ENCODE measurements at places on chromosomes 3 and 15.
A peak's percentile ranks its signal among the peaks of the same experiment; 100 is the strongest.

GRCh38 chr3:48065035-48065434 lies 48.8 kb upstream of the MAP4 start:
- H3K27ac ChIP-seq = no peak overlapping the region
- DNase-seq = no peak
- H3K4me1 ChIP-seq = no peaks in the 10 kb centered on the region
- H3K27me3 ChIP-seq = no peaks in the 10 kb centered on the region
- H3K4me3 ChIP-seq = no peak overlapping the region
- H3K36me3 ChIP-seq = peaks cover 2% of the 10 kb centered on the region

DNA sequence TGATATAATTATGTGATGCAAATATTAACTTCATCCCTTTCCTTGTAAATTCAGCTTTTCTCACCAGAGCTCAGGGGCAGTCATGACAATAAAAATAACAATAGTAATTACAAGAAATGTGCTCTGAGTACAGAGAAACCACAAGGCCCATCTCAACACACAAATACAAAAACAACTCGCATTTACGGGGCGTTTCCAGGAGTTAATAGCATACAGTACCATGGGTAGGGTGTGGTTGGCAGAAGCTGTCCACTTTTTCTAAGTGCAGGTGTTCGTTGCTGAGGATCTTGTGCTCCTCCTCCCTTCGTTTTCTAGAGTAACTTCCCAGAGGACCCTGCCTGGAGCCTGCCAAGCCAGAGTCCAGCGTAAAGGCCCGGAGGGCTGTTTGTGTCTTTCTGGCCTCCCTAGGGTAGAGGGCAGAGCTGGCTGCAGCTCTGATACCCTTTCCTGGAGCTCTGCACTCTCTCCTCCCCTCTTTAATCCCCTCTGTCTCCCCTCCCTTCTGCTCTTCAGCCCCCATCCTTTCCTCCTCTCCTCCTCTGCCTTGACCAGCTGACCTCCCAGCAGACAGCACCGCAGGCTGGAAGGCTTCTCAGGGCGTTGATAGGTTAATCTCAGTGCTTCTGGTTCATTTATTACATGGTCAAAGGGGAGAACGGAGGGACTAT lies 11.4 kb downstream of the SEMA3G start:
- H3K27me3 ChIP-seq = no peaks in the 10 kb centered on the region
- DNase-seq = no peak
- H3K27ac ChIP-seq = no peak overlapping the region
- H3K36me3 ChIP-seq = no peaks in the 10 kb centered on the region
- no peaks in the 10 kb centered on the region for H3K4me1 ChIP-seq

DNA sequence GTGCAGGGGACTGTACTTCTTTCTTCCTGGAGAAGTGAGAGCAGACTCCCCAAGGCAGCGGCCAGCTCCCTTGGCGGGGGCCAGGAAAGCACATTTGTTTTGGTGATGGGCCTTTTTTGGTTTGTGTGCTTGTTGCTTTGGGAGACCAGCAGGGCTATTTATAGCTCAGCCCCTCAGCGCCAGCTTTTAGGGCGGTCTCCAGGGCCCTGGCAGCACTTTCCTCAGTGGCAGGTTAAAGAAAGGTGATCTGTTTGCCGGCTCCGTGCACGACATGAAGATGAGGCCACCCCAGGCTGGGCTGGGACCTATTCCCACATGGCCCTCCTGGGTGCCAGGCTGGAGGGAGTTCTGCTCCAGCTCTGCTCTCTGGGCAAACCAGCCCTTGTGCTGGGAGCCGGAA lies 21.8 kb downstream of the SLC6A11 start:
- no peaks in the 10 kb centered on the region for H3K27me3 ChIP-seq
- no peak overlapping the region for H3K4me3 ChIP-seq
- no peaks in the 10 kb centered on the region for H3K4me1 ChIP-seq
- H3K36me3 ChIP-seq = no peaks in the 10 kb centered on the region
- no peak for DNase-seq

DNA sequence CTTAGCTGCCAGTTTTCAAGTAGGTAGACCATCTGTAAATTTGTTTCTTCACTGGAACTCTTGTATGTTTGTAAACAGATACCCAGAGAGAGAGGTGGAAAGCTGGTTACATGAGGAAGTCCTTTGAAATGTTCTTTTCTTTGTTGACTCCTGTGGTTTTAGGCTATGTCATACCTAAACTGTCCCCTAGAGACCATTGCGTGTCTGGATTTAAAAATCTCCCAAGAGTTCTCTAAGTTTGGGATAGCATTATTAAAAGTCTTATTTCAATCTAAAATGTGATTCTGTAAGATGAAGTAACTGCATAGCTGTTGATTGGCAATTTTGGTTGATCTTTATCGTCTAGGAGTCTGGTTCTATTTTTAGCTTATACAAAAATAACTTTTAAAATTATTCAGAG lies 127.2 kb downstream of the GHSR start:
- H3K36me3 ChIP-seq = peaks cover 30% of the 10 kb centered on the region
- no peak overlapping the region for H3K4me3 ChIP-seq
- H3K27ac ChIP-seq = no peak overlapping the region
- H3K27me3 ChIP-seq = no peaks in the 10 kb centered on the region

GRCh38 chr3:98906230-98906629 lies 4.7 kb upstream of the DCBLD2 start:
- no peak overlapping the region for H3K4me3 ChIP-seq
- H3K27me3 ChIP-seq = no peaks in the 10 kb centered on the region
- DNase-seq = no peak

DNA sequence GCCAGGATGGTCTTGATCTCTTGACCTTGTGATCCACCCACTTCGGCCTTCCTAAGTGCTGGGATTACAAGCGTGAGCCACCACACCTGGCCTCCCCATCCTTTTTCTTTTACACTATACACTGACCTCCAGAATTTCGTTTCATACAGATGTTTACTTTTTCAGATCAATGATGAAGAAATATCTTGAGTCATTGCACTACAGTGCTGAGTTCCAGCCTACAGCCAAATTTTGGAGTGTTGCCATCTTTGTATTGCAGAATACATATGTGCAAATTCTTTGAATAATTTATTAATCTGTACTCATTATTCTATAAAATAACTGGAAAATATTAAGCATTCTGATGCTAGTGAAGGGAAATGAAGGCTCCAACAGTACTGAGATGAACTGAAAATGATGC lies 12.5 kb downstream of the ZPLD1 start:
- no peaks in the 10 kb centered on the region for H3K27me3 ChIP-seq
- no peaks in the 10 kb centered on the region for H3K4me1 ChIP-seq
- H3K27ac ChIP-seq = no peak overlapping the region
- DNase-seq = no peak
- H3K4me3 ChIP-seq = no peak overlapping the region

- no peak overlapping the region for H3K4me3 ChIP-seq
- no peak overlapping the region for H3K27ac ChIP-seq
- no peaks in the 10 kb centered on the region for H3K27me3 ChIP-seq
- H3K4me1 ChIP-seq = peaks cover 3% of the 10 kb centered on the region
Measured at GRCh38 chr3:23601091-23601822, 204.5 kb upstream of the UBE2E1 start.

- H3K36me3 ChIP-seq = peaks cover 12% of the 10 kb centered on the region
- peak; percentile 52 for DNase-seq
- no peaks in the 10 kb centered on the region for H3K27me3 ChIP-seq
- peaks cover 3% of the 10 kb centered on the region for H3K4me1 ChIP-seq
- peak within 1 kb of the TSS; percentile 85 for H3K27ac ChIP-seq
Measured at GRCh38 chr3:133661454-133662277, at the start of gene TOPBP1. Gene TOPBP1, minus strand, starts transcription at chr3:133661941. Its CDS starts 814 bp downstream, at chr3:133661127.

GRCh38 chr3:194661946-194662345 lies 10.0 kb downstream of the LSG1 start:
- H3K4me1 ChIP-seq = no peaks in the 10 kb centered on the region
- no peak for DNase-seq
- H3K4me3 ChIP-seq = no peak overlapping the region
- no peak overlapping the region for H3K27ac ChIP-seq

DNA sequence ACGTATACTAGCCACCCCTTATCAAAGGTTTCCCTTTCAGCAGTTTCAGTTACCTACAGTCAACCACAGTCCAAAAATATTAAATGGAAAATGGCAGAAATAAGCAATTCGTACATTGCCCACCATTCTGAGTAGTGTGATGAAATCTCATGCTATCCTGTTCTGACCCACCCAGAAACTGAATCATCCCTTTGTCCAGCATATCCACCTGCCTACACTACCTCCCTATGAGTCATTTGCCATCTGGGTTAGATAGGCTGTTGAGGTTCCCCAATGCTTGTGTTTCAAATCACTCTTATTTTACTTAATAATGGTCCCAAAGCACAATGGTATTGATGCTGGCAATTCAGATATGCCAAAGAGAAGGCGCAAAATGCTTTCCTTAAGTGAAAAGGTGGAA lies 15.3 kb upstream of the PHC3 start:
- no peaks in the 10 kb centered on the region for H3K36me3 ChIP-seq
- no peaks in the 10 kb centered on the region for H3K4me1 ChIP-seq
- no peak overlapping the region for H3K27ac ChIP-seq
- DNase-seq = no peak
- H3K4me3 ChIP-seq = no peak overlapping the region

DNA sequence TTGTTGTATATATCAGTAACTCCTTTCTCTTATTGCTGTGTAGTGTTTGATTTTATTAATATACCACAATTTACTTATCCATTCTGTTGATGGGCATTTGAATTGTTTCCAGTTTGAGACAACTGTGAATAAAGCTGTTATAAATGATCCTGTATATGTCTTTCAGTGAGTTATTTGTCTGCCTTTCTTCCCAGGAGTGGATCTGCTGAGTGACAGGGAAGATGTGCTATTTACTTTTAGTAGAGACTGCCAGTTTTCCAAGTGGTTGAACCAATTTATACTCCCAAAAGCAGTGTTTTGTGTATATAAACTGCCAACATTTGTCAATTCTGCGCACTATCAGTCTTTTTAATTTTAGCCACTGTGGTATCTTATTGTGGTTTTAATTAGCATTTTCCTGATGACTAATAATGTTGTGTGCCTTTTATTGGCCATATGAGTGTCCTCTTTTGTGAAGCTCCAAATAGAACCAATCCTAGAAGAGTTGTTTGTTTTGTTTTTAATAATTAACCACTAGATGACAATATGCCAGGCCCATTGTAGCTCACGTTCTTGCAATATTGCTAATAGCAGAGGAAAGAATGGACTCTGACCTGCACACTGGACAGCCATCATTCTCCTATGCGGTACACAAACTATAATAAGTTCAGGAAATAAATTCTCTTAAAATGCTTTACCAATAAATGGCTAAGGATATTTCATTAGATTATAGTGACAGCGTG lies 25.3 kb downstream of the TRANK1 start:
- H3K36me3 ChIP-seq = no peaks in the 10 kb centered on the region
- no peaks in the 10 kb centered on the region for H3K27me3 ChIP-seq
- H3K4me3 ChIP-seq = no peak overlapping the region
- H3K4me1 ChIP-seq = peaks cover 7% of the 10 kb centered on the region

- no peak overlapping the region for H3K27ac ChIP-seq
- H3K4me1 ChIP-seq = no peaks in the 10 kb centered on the region
- no peaks in the 10 kb centered on the region for H3K27me3 ChIP-seq
- no peaks in the 10 kb centered on the region for H3K36me3 ChIP-seq
- DNase-seq = no peak
- H3K4me3 ChIP-seq = no peak overlapping the region
Measured at GRCh38 chr3:162142511-162142910, 645.9 kb downstream of the OTOL1 start.

- H3K4me3 ChIP-seq = no peak overlapping the region
- H3K27ac ChIP-seq = no peak overlapping the region
- no peaks in the 10 kb centered on the region for H3K36me3 ChIP-seq
- no peak for DNase-seq
Measured at GRCh38 chr15:69298354-69298696, 387 bp upstream of the PAQR5 start.

- H3K4me3 ChIP-seq = no peak overlapping the region
- peaks cover 2% of the 10 kb centered on the region for H3K36me3 ChIP-seq
- no peaks in the 10 kb centered on the region for H3K4me1 ChIP-seq
- no peak overlapping the region for H3K27ac ChIP-seq
- H3K27me3 ChIP-seq = no peaks in the 10 kb centered on the region
- DNase-seq = no peak
Measured at GRCh38 chr3:2921452-2921851, 188.7 kb downstream of the IL5RA start.

DNA sequence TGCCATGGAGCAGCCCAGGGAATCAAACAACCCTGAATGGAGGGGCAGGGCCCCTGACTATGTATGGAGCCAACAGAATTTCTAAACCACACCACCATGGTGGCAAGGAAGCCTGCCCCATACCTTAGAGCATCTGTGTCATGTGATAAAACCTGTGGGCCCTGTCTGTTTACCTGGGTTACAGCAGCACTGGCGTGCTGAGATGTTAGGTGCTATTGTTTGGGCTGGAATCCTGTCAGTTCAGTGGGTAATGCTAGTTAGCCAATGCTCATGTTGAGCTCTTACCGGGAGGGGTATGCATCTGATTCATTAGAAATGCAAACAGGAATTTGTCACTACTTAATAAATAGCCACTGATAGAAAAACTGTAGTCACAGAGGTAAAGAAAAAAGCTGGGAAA lies 63.5 kb upstream of the ETV5 start:
- no peak overlapping the region for H3K4me3 ChIP-seq
- H3K27ac ChIP-seq = no peak overlapping the region
- no peaks in the 10 kb centered on the region for H3K27me3 ChIP-seq
- peak; percentile 75 for DNase-seq

DNA sequence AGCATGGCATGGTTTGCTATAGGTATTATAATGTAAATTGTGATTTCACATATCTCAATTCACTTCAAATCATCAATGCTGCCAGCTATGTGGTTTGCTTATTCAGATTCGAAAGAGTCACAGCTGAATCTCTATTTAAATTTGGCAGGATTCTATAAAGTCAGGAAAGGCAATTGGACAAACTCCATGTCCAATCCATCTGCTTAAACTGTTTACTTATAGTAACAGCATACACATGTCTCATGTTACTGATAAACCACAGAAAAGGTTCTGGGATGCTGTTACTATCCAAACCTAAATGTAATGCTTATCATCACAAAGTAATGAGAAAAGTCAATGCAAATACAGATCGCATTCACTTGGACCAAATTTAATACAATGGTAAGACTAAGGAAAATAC lies 229.7 kb downstream of the ISL2 start:
- no peak overlapping the region for H3K4me3 ChIP-seq
- no peak for DNase-seq
- no peak overlapping the region for H3K27ac ChIP-seq
- H3K4me1 ChIP-seq = no peaks in the 10 kb centered on the region
- H3K36me3 ChIP-seq = no peaks in the 10 kb centered on the region
- H3K27me3 ChIP-seq = no peaks in the 10 kb centered on the region

DNA sequence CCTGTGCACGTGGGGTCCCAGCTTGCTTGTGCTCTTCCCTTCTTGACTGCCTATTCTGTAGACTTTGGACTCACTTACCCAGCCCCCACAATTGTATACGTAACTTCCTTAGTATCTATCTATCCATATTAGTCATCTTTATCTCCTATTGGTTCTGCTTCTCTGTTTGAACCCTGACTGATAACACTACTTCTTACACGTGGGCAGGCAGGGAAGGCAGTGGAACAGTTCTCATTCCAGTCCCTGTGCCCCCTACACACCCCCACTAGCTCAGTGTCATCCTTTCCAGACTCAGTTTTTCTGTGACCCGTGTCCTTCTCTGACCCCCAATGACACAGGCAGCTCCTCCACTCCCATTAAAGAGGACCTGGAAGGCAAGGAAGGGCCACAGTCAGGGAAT lies 74.2 kb upstream of the FBN1 start:
- H3K4me1 ChIP-seq = no peaks in the 10 kb centered on the region
- H3K36me3 ChIP-seq = no peaks in the 10 kb centered on the region
- no peak overlapping the region for H3K27ac ChIP-seq
- no peaks in the 10 kb centered on the region for H3K27me3 ChIP-seq
